ENCODE measurements at places on chromosomes 12 and 14.

- DNase-seq, result no peak
Observed at GRCh38 chr14:42480255-42480654, 873.6 kb downstream of the LRFN5 start.

DNA sequence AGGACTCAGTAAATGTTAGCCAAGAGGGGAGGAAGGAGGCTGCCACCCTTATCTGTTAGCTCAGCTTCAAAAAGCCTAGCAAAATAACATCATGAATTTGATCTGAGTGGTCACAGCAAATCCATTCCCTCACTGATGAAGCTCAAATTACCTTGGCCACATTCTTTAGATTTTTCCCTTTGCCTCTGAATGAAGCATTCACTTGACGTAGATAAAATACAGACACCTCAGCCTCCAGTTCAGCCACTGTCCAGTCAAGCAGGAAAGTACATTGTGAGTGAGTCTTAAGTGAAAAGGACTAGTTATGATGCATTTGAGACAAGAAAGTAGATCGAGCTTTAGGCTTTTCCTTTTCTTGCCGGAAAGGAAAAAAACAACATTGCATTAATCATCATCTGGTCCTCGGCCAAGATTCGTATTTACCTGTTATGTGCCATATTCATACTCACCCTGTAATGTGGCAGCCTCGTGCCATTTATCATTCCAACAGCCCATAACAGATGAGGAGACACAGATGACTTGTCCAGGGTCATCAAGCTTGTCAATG is 146.5 kb downstream of the ETV6 start:
- DNase-seq, result no peak

- DNase-seq, result no peak
Observed at GRCh38 chr14:102606296-102606695, 13.8 kb downstream of the RCOR1 start.

GRCh38 chr12:49367381-49368239 is at the start of gene SPATS2:
TSS of gene SPATS2 (plus strand) at chr12:49367462. CDS start at chr12:49461013, 93,551 bp downstream.
- no peak for DNase-seq

GRCh38 chr14:67704484-67705089 is 2.9 kb downstream of the RDH12 start:
- DNase-seq, result peak; percentile 16

GRCh38 chr12:112907415-112908157 is 824 bp downstream of the OAS1 start:
- DNase-seq, result no peak

Data from anterior cingulate cortex (tissue), 58 donors.